ENCODE measurements at places on chromosomes 1 and 21. TPM values are rescaled to one million over a fixed set of nuclear protein-coding genes. Genes with fewer than 3 reads are reported as not detected.

- H3K4me1 ChIP-seq: no peaks in the 10 kb centered on the region
- H3K36me3 ChIP-seq: no peaks in the 10 kb centered on the region
- no peak overlapping the region for H3K4me3 ChIP-seq
- H3K27ac ChIP-seq: no peak overlapping the region
- H3K27me3 ChIP-seq: no peaks in the 10 kb centered on the region
Observed at GRCh38 chr1:99579691-99580172, 66.2 kb upstream of the PALMD start.

- H3K36me3 ChIP-seq: no peaks in the 10 kb centered on the region
- H3K27ac ChIP-seq: no peak overlapping the region
- H3K4me3 ChIP-seq: no peak overlapping the region
- H3K4me1 ChIP-seq: peaks cover 20% of the 10 kb centered on the region
- no peaks in the 10 kb centered on the region for H3K27me3 ChIP-seq
- no peak for DNase-seq
Observed at GRCh38 chr1:42453386-42453785, 2.4 kb downstream of the ZMYND12 start.

Gene GSTM1
- total RNA-seq: 93.7 TPM

DNA sequence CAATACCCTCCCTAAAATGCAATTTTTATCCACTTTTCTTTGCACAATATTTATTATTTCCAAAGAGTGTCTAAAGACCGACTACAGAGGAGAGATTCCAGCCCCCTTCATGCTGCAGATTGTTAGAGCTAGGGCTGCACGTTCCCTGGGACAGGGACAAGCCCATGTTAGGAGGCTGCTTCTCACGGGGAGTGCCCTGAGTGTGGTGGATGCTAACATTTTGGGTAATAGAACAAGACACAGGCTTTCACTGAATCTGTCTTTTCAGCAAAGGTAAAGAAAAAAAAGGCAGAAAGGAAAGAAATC, 125.4 kb downstream of the RIPK4 start:
- no peaks in the 10 kb centered on the region for H3K4me1 ChIP-seq
- H3K36me3 ChIP-seq: no peaks in the 10 kb centered on the region
- no peaks in the 10 kb centered on the region for H3K27me3 ChIP-seq
- peak overlapping the region; percentile 16 for H3K27ac ChIP-seq

- H3K4me1 ChIP-seq: no peaks in the 10 kb centered on the region
- H3K27me3 ChIP-seq: no peaks in the 10 kb centered on the region
- H3K4me3 ChIP-seq: no peak overlapping the region
- DNase-seq: peak; percentile 30
- H3K36me3 ChIP-seq: no peaks in the 10 kb centered on the region
- no peak overlapping the region for H3K27ac ChIP-seq
Observed at GRCh38 chr1:5746611-5747425, 245.4 kb downstream of the NPHP4 start.

DNA sequence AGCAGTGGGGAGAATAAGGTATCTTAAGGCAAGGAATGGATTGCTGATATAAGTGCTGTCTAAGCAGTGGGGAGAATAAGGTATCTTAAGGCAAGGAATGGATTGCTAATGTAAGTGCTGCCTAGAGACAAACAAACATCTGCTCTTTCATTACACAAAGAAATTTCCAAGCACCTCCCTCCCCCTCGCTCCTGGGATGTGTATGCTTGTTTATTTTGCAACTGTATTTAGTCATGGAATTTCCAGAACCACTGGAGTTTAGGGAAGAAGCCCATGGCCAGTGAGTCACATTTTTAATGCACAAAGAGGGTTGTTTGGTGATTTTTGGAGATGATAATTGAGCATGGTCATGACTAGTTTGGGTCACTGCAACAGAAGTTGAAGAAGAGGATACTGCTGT, 21.5 kb downstream of the PDPN start:
- H3K27ac ChIP-seq: no peak overlapping the region
- H3K36me3 ChIP-seq: no peaks in the 10 kb centered on the region
- H3K27me3 ChIP-seq: no peaks in the 10 kb centered on the region
- H3K4me1 ChIP-seq: no peaks in the 10 kb centered on the region

Gene LRRC8C
- 2.5 TPM for total RNA-seq

DNA sequence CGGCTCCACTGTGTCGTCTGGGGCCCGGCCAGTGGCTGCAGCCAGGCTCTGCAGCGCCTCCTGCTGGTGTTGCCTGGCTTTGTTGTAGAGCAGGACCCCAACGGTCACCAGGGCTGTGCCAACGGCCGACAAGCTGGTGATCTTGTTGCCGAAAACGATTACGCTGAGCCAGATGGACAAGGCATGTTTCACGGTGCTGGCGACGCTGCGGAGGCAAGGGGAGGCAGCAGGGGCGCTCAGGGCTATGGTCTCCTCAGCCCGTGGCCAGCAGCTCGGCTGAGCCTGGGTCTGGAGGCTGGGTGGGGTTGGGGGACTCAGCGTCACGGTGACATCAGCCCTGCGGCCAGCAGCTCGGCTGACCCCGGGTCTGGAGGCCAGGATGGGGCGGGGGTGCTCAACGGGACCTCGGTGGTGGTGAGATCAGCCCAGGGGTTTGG, 7.0 kb upstream of the CDK11B start:
- H3K27me3 ChIP-seq: no peaks in the 10 kb centered on the region
- no peak overlapping the region for H3K4me3 ChIP-seq
- H3K36me3 ChIP-seq: no peaks in the 10 kb centered on the region
- no peaks in the 10 kb centered on the region for H3K4me1 ChIP-seq
- no peak for DNase-seq

GRCh38 chr1:36322041-36322785, 1.2 kb downstream of the EVA1B start:
- no peak for DNase-seq
- H3K27me3 ChIP-seq: no peaks in the 10 kb centered on the region
- H3K4me1 ChIP-seq: peaks cover 28% of the 10 kb centered on the region
- H3K36me3 ChIP-seq: no peaks in the 10 kb centered on the region

GRCh38 chr1:243397613-243398321, 141.9 kb downstream of the SDCCAG8 start:
- DNase-seq: no peak
- no peak overlapping the region for H3K27ac ChIP-seq
- H3K4me3 ChIP-seq: no peak overlapping the region
- H3K4me1 ChIP-seq: no peaks in the 10 kb centered on the region
- no peaks in the 10 kb centered on the region for H3K27me3 ChIP-seq
